ENCODE measurements at places on chromosomes 5 and 9. TPM values are rescaled to one million over a fixed set of nuclear protein-coding genes. Genes with fewer than 3 reads are reported as not detected.

DNA sequence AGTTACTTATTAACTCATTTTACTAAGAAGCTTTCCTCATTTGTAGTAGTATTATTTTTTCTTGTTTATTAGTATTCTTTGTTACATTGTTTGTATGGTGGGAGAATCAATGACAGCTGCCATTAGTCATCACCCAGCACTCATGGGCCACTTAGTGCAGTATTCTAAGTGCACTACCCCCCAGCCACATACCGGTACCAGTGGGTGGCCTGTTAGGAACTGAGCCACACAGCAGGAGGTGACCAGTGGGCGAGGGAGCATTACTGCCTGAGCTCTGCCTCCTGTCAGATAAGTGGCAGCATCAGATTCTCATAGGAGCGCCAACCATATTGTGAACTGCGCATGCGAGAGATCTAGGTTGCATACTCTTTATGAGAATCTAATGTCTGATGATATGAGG, 24.2 kb upstream of the CAMLG start:
- no peak for DNase-seq

DNA sequence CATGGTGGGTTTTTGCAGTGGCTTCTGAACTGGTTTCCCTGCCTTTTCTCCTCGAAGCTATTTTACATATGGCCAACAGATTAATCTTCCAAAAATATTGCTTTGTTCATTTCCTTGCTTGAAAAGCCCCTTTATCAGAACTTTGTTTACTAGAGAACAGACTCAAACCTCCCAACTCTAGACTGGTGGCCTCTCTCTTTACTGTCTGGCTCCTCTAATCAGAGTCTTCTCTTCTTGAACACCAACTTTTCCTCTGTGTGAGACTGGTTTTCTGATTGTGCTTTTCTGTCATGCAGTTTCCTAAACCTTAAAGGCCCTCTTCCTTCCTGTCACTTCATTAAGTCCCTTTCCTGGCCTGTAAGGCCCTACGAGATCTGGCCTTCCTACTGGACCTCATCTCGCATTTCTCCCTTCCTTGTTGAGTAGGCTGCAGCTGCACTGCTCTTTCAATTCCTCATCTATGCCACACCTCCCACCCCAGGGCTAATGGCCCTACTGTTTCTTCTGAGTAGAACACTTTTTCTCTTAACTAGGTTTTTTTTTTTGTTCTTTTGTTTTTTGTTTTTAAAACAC, 5.7 kb downstream of the C9orf43 start:
- DNase-seq, result no peak

- DNase-seq, result no peak
Measured at GRCh38 chr5:36889264-36889663, 12.7 kb downstream of the NIPBL start.

The ASS1 gene
- polyA plus RNA-seq, result 99.5 TPM

The ZFP2 gene
- polyA plus RNA-seq, result 0.33 TPM
